Left colon (tissue), 2 donors: ENCODE measurements at places on chromosomes 4 and X. TPM values are rescaled to one million over a fixed set of nuclear protein-coding genes. Genes with fewer than 3 reads are reported as not detected.

DNA sequence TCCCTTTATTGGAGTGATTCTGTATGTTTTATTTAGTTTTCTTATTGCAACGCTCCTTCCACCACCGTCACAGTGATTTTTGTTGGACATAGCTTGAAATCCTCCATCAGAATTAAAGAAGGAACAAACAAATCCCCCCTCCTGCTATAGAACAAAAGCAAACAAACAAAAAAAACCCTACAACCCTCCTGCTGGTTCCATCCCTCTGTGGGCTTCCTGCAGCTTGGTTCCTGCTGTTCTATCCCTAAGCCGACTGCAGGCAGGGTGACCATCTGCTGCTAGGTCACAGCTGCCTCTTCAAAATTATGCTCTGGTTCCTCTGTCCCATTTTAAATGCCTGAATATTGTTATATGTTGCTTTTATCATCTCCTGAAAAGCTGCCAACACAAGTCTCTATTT, 116.8 kb upstream of the AGA start:
- DNase-seq: no peak

GRCh38 chrX:154399527-154400368, 1.6 kb downstream of the RPL10 start:
- no peak for DNase-seq

DNA sequence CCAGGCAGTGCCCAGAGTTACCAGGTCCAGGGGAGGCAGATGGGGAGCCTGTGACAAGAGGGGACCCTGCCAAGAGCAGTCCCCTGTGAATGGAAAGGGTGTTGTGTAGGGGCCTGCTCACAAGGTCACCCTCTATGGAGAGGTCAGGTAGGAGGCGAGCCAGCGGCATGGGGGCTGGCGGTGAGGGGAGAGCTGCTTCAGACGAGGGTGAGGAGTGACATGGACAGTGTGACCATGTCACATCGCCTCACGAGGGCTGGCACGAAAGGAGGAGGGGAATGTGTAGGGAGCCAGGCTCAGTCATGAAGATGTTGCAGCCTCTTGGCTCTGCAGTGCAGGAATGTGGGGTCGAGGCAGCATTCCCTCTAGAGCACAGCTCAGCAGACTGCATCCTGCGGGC, 29.6 kb downstream of the CLCN4 start:
- no peak for DNase-seq

GRCh38 chr4:74327762-74328161, 19.5 kb downstream of the EPGN start:
- DNase-seq: no peak

GRCh38 chr4:165079476-165079875, 25.8 kb downstream of the TRIM75 start:
- peak; percentile 76 for DNase-seq

- DNase-seq: no peak
These were observed 19.5 kb upstream of the WDFY3 start for GRCh38 chr4:84985952-84986351.

DNA sequence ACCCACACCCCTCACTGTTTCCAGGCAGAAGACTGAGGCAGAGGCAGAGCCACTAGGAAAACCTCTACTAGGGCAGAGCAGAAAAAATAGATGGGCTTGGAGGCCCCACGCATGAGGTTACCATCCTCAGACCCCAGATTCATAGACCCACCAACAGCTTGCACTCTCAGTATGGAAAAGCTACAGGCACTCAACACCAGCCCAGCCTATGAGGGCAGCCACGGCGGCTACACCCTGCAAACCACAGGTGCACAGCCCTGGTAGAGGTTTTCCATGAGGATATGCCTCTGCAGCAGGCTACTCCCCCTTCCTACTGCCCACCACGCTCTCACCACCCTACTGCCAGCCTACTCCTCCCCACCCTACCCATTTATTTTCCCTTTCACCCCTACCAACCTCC, 235.1 kb downstream of the CWH43 start:
- no peak for DNase-seq

The NEIL3 gene
- total RNA-seq: 1.0 TPM

DNA sequence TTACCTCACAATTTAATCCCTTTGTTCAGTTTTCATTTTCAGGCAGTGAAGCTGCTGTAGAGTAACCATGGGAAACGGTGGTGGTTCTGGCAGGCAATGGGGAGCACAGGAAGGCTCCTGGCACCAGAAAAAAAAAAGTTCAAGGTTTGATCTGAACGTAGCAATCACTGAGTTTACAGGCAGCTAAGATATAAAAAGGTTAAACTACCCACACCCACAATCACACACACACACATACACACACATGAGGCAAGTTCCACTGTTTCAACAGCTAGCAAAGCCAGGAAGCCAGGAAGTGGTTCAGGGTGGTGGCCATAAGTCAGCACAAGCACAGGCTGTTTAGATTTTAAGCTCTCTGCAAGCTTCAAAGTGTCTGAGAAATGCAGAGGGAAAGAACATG, at the start of gene SULT1B1:
Gene SULT1B1, minus strand, starts transcription at position 166 of the 400 bp plus-strand sequence. CDS start 5,403 bp downstream, outside the sequence.
- peak; percentile 61 for DNase-seq

The PAK3 gene
- total RNA-seq: 0.95 TPM

- no peak for DNase-seq
These were observed 29.7 kb downstream of the BCOR start for GRCh38 chrX:40068048-40068447.

GRCh38 chr4:17726911-17727310, 54.5 kb downstream of the FAM184B start:
- no peak for DNase-seq

- no peak for DNase-seq
These were observed 102.8 kb downstream of the ITIH6 start for GRCh38 chrX:54695231-54695630.

The CENPVL1 gene
- not detected for total RNA-seq

The C4orf50 gene
- total RNA-seq: not detected

DNA sequence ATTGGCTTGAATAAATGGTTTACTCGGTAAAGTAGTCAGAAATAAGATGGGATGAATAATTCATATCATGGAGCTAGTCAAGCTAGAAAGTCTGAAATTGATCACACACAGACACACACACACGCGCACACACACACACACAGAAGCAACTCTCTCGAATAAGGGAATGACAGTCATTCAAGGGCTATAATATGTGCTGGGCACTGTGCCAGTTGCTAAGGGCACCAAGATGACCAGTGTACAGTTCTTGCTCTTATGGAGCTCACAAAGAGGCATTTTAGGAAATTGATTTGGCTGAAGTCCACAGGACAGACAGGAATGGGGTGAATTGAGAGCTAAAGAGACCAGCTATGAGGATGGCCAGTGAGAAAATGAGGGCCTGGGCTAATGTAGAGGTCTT, 34.2 kb upstream of the SH3D19 start:
- DNase-seq: peak; percentile 62

The FAM149A gene
- total RNA-seq: 18.4 TPM

- DNase-seq: no peak
These were observed 132.9 kb upstream of the TMEM47 start for GRCh38 chrX:34790026-34790425.

The PRKG2 gene
- total RNA-seq: 12.3 TPM

The CXCR3 gene
- total RNA-seq: 2.3 TPM

The RNF128 gene
- total RNA-seq: 43.0 TPM

The NIPAL1 gene
- 53.6 TPM for total RNA-seq

The DCX gene
- total RNA-seq: not detected

The CXorf49 gene
- total RNA-seq: not detected

DNA sequence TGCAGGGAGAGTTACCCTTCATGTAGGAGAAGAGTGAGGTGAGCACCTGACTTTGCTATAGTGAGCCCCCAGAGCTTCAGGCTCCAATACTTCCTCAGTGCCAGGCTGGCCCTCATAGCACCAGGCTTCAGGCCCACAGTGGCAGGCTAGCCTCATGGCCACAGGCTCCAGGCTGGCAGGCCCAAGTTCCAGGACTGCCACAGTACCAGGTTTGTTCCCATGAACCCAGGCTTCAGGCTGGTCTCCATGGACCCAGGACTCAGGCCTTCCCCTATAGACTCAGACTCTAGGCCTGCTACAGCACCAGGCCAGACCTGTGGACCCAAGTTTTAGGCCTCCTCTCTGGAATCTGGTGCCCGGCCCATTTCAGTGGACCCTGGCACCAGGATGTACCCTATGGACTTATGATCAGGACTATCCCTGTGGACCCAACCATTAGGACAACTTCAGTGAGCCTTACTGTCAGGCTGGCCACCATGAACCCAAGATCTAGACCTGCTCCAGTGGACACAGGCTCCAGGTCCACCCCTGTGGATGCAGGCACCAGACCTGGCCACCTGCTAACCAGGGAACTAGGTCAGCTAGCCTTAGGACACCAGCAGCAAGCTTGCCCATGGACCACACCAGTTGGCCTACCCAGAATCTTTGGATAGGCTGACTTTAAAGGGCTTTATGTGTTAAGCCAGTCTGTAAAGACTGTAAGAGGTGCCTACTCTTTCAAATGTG, 658.2 kb downstream of the KLHL13 start:
- no peak for DNase-seq

DNA sequence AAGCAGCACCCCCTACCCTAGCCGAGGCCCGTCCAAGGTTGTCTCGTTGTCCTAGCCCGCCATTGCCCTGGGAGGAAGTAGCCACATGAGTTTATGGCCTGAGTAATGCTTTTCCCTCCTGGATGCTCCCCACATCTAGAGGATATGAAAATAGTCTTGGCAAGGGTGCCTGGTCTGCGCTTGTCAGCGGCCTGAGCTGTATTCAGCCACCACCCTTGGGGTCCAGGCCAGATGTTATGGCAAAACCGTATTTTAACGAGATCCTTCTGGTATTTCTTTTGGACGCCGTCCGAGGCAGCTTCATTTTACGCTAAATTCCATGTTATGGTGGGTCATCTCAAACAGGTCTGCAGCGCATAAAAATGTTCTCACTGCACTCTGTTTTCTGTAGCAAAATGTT, 89.3 kb downstream of the GPR143 start:
- no peak for DNase-seq

DNA sequence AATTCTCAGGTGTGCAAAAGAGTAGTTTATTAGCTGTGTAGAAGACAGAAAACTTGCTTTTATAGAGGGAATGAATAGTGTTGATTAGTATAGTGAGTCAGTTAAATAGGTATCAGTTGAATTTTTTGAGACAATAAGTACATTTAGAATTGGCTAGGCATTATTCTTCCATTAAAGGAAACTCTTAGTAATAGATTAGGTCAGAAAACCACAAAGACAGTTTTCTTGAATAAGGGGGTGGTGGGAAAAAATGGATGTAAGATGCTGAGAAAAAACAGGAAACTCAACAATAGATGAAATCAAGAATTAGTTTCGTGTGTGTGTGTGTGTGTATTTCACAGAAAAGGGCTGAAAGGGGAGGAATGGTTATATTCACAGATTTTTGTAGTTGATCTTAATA, 16.8 kb downstream of the CD38 start:
- no peak for DNase-seq

DNA sequence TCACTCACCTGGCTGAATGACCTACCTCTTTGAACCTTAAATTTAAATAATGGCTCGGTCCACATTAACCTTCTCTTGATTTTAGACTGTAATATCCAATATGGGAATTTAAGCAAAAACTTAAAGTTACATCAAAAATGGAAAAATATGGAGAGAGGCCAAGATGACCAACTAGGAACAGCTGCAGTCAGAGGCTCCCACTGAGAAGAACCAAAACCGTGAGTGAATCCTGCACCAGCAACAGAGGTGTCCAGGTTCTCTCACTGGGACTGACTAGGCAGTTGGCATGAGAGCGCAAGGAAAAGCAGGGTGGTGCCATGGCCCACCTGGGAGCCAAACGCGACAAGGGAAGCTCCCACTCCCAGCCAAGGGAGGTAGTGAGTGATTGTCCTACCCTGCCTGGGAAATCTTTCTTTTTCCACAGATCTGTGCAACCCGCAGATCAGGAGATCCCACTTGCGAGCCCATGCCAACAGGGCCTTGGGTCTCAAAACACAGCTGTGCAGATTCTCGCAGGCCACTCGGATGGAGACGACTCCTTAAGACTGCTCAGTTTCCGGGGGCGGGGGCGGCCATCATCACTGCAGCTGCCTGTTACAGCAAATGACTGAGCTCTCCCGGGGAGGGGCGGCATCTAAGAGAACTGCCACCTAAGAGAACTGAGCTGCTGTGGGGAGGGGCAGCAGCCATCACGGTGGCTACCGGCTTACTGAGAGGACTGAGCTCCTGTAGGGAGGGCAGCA, 343.4 kb downstream of the DMD start:
- no peak for DNase-seq

- no peak for DNase-seq
These were observed 3.4 kb downstream of the RAB33B start for GRCh38 chr4:139457318-139457717.

- no peak for DNase-seq
These were observed 3.2 kb downstream of the CAMK2D start for GRCh38 chr4:113758372-113758771.

DNA sequence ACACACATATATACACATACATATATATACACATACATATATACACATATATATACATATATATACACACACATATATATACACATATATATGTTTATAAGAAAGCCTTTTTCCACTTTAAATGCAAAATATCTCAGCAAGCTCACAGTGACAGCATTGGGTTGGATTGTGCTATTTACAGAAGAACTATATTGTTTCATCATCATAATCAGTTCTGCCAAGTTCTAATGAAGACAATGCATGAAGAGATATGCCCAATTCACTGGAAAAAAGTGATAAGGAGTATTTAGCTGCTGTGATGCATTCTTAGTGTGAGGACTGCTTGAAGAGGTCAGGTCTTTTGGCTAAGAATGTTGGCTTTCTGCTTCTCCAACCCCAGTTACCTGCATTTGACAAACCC, 54.4 kb downstream of the RNF150 start:
- DNase-seq: no peak

The SSX1 gene
- not detected for total RNA-seq

The WAS gene
- total RNA-seq: 6.6 TPM

DNA sequence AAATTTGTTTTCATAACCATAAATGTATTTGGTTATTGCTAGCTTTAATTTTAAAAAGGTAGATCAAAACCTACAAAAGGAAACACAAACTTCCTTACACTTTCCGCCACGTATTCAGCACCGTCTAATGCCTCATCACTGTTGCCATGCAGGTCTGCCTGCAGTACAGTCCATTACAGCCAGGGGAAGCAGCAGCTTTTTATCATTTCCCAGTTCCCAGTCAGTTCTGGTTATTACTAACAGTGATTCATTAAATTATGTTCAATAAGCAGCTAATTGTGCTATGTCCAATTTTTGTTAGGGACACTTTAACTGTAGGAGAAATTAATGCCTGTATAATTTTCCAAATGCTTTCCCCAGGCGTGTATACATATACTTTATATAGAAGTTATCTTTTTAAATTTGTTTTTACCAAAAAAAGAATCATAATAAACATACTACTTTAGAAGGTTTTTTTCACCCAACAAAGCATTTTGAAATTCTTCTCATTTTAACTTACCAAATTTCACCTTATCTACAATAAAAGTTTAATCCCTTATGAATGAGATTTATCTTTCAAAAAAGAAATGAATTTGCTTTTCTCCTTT, 93.3 kb downstream of the ANXA3 start:
- peak; percentile 63 for DNase-seq

GRCh38 chrX:40444798-40445496, 135.8 kb upstream of the ATP6AP2 start:
- no peak for DNase-seq

- no peak for DNase-seq
These were observed 5.1 kb downstream of the RNF128 start for GRCh38 chrX:106731590-106731989.
